T-helper 17 cell (primary cell): ENCODE measurements at places on chromosomes 2 and 18.

- no peak for DNase-seq
These were observed 242.6 kb upstream of the RAB12 start for GRCh38 chr18:8366656-8367055.

DNA sequence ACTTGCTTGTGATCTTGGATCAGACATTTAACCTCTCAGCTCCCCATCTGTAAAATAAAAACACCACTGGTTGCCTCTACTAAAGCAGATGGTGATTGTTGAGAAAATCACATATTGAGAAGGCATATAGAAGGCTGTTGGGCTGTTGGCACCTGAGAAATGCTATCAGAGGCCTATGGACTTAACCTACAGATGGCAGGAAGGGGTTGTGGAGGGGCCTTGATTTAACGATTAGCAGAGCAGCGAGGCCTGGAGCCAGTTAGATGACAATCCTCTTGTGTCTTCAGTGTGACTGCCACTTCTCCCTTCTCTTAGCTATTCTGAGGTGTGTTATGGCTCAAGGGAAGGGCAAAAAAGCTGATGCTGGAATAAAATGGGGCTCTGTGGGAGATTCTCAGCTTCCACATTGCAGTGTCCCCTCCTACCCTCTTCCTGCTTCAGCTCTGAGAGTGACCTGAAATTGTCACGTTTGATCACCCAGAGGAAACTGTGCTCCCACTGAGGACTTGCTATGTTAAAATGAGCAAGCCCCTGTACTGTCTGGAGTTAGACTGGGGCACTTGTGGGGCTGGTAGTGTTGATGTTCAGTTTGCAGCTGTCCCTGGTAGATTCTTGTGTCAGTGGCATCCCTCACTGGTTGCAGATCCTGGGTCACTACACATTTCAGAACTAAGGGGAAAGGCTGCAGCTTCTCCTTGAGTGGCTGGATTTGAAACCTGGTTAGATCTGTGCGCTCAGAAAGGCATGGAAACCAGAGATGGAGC, 31.5 kb downstream of the CXCR4 start:
- DNase-seq, result no peak

DNA sequence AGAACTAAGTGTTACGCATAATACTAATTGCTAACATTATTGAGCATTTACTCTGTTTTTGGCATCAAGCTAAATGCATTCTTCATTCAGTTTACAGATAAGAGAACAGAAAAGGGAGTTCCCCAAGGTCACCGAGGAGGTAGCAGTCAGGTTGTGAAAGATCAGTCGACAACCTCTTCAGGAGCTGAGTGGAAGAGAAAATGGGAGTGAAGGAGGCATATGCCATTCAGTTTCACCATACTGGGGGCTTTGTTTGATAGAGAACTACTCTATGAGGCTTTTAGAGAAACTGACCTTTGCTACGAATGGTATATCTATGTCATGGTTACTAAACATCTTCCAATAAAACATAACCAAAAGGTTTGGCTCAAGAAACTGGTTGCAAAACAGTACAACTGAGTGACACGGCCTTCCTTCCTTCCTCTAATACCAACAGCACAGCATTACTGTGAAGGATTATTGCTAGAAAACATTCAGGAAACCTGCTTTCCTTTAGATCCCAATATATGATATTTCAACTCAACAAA, 112.1 kb downstream of the RBMS1 start:
- DNase-seq, result no peak

GRCh38 chr18:22691946-22692710, 241.0 kb upstream of the RBBP8 start:
- no peak for DNase-seq

- DNase-seq, result no peak
These were observed 104.7 kb upstream of the CD302 start for GRCh38 chr2:159902722-159903121.
